ENCODE measurements at places on chromosomes 3 and 15.

DNA sequence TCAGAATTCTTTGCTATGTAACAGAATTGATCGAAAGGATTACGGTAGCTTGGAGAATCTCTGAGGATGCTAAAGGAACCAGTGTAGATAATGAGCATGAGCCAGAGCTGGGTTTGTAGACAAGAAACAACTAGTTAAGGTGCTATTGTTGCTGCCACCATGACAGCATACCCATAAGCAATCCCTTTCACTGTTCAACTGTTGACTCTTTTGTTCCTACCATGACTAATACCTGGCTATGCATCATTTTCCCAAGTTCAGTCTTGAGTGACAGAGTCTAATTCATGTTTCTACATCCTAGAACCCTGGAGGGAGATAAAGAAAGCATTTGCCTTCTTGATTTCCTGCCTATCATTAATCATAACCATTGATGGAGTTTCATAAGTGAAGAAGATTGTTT, 600.3 kb downstream of the OTOL1 start:
- no peak for DNase-seq

DNA sequence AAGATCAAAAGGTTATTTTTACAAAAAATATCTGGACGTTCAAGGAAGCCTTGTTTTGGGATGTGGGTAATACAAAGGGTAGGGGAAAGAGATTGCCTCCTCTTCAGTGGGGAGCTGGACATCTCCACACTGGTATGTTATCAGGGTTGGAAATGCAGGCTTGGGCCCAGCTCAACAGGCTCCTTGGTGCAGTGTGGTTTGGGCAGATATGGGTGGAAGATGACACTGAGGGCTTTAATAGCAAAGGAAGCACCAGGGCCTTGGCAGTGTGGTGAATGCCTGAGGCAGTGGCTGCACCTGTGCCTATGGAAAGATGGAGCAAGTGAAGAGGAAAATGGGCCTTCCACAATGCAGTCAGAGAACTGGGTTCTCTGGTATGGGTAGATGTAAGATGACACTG, 11.2 kb upstream of the MED12L start:
- DNase-seq = no peak

GRCh38 chr3:192171213-192171612, 556.1 kb downstream of the FGF12 start:
- no peak for DNase-seq

GRCh38 chr3:127525373-127525772, 65.2 kb downstream of the TPRA1 start:
- no peak for DNase-seq

GRCh38 chr3:60890226-60890625, 361.0 kb downstream of the FHIT start:
- DNase-seq = no peak

DNA sequence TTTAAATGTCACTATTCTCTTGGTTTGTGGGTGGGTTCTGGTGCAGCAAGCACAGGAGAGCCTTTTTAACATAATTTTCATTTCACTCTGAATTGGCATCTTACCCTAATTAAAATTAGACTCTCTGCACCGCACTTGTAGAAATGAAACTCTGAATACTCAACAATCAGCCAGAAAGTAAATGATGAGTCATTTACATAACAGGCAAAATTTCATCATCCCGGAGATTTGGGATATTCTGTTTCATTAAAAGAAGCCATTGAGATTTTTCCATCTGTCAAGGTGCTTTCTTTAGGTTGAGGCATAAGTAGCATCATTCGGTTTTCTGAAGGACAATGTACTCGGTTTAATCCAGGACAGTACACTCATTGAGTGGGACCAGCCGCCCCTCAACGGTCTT, 111.0 kb downstream of the RFTN1 start:
- DNase-seq = no peak

- peak; percentile 86 for DNase-seq
These were observed at the start of gene SMAD6 for GRCh38 chr15:66702035-66702786. Gene SMAD6, plus strand, starts transcription at chr15:66702236. Its CDS starts 1,023 bp downstream, at chr15:66703259.

DNA sequence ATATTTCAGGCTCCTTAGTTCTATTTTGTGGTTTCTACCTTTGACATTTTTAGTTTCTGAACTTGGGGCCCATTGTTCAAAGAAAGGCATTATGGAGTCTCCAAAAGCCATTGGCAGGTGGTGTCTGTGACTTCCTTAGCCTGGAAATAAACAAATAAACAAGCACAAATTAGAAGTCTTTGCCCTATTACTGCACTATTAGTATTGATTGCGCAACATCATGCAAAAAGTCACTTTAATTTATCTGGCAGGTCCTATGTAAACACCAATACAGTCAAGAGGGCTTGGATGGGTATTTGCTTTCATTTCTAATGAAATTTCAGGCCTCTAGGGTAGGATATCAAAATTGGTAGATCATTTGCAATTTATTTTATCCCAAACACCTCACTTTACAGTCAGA, 85.6 kb downstream of the LPP start:
- no peak for DNase-seq

DNA sequence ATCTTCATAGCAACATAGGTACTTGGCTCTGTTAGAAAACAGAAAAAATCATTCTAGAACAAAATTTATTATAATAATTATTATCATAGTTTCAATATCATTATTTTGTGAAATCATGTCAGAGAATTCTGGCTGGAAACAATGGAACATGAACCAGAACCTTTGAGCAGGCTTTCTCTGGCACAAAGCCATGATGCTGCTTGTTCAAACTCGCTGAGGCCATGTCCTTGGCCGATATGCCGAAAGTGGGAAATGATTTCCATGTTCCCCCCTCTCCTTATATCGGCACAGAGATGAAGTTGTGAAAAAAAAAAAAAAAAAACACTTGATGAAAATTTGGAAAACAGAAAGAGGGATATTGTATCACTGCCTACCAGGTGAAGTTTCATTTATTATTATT, 49.0 kb upstream of the MRPL3 start:
- no peak for DNase-seq

Data from nucleus accumbens (tissue), 56 donors.